ENCODE measurements at places on chromosomes 7 and 10.

- DNase-seq: no peak
These were observed 24.3 kb downstream of the CSTF2T start for GRCh38 chr10:51675088-51675487.

DNA sequence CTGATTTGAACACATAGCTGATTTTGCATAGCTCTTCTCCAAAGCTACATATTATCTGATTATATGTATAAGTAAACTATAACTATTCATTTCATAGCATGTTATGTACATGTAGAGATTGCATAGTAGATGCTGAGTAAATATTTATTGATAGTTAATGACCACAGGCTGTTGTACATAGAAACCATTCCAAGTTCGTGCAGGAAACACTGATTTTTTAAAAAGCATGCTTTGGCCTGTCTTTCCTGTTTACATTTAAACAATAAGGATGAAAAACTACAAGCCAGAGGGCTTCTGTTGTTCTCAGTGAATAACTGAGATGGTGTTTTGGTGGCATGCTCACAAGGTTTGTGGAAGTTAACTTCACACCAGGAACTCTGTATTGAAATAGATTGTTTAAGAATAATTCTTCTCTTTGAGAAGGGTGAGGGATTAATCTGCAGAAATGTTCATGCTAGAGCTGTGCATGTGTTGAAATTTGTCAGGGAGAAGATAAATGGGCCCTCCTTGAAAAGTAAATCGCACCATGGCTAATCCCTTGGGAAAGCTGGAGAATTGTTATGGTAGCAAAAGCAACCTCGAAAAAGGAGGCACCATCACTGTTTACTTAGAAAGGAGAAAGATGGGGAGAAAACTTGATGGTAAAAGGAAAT lies 120.2 kb upstream of the SP8 start:
- DNase-seq: no peak

- DNase-seq: no peak
These were observed 11.5 kb downstream of the FAM131B start for GRCh38 chr7:143351060-143351459.

DNA sequence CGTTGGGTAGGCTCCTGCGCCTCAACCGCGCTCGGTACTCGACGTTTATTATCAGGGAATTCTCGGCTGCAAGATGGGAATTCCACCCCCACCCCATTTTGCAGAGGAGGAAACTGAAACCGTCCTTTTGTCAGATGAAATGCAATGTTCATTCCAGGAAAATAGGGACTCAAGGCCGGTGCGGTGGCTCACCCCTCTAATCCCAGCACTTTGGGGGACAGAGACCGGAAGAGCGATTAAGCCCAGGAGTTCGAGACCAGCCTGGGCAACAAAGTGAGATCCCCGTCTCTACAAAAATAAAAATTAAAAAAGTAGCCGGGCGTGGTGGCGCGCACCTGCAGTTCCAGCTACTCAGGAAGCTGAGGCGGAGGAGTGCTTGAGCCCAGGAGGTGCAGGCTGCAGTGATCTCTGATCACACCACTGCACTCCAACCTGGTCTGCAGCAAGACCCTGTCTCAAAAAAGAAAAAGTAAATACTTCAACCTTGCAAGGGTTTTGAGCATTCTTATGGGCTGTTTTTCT lies 720 bp upstream of the RFC2 start:
- DNase-seq: no peak

DNA sequence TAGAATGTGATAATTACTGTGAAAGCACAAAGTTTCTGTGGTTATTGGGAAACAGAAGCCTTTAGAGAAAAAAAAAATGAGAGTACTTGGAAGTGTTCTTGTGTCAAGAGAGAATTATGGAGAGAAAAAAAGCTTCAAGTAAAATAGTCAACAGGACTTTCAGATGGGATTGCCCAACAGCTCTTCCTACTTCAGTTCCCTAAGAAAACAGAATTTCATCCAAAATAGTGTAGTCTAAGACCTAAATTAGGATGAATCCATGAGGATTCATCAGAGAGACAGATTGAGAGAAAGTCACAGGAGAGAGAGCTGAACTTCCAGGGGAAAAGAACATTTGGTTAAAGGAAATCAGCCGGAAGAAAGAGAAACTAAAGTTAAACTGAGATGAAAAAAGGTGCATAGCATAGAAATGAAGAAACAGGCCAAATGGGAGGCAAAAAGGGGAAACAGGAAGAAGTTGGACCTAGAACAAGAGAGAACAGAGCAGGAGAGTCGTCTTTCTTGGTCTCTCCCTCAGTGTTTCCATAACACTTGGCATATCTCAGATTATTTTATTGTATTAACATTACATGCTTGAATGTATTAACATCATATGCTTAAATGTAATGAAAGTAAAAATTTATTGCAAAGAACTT lies 2.5 kb downstream of the SCIN start:
- DNase-seq: no peak

DNA sequence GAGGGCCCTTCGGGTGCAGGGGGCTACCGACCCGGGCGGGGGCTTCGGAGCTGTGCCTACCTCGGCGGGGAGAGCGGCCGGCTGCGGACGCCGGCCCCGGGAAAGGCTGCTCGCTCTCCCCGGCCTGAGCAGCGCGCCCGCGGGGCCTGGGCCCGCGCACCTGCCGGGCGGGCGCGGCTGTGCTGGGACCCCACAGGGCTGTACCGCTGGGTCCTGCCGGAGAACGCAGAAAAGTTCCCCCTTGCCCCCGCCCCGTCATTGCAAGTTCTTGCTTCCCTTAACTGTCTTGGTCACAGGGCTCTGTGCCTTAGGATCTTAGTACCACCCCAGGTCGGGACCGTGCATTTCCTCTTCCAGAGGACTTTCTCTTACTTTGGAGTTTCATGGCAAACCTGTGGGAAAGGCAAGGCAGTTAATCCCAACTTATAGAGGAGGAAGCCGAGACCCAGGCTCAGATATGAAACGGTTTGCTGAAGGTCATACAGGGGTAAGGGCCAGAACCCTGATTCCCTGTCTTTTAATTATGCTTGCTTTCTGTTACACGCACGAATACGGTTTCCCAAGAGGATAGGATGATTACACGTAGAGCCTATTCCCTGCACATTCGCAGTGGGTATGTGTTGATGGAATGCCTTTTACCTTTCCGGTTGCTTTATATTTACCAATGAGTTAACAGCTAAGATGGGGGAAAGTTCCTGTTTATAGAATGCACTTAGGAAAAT lies 652 bp downstream of the PCGF5 start:
- peak; percentile 11 for DNase-seq

DNA sequence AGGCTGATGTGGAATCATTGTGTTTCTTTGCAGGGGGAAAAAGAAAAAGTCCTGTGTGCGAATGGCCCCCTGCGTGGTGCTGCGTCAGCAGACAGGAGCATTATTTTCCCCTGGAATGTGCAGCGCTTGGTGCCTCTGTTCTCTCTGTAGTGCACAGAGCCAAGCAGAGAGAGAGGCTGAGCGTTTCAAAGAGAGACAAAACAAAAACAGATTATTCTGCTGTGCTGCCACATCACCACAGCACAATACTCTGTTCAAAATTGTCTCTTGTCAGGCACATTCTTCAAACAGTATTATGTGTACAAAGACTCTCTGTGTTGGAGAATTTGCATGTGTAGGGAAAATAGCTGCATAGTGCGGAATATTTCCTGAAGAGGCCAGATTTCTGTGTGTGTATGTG lies 609.0 kb downstream of the SDK1 start:
- no peak for DNase-seq

DNA sequence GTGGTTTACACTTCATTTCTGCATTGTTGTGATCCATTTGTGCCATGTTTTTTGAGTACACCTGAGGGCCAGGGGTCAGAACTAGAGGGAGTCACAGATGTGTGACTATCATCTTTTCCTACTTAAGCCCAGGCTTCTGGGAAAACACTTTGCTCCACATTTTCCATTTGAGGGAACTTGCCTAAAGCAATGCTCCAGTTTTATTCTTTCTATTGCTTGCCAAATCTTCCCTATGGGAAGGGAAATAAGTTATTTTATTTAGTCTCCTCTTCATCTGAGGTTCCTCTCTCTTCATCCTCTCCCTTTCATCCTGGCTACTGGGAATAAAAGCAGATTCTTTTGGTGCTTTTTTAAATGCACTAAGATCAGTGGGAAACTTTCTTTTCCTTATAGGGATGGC lies 179.9 kb upstream of the PRSS58 start:
- DNase-seq: no peak
